ENCODE measurements at places on chromosomes 4 and X. TPM values are rescaled to one million over a fixed set of nuclear protein-coding genes. Genes with fewer than 3 reads are reported as not detected.

Gene FAT4
- polyA plus RNA-seq, result 0.46 TPM

Gene NEIL3
- polyA plus RNA-seq, result 1.1 TPM

Gene RASGEF1B
- polyA plus RNA-seq, result 11.6 TPM

Gene SLC4A4
- 2.2 TPM for polyA plus RNA-seq

Gene PSMD10
- 38.5 TPM for polyA plus RNA-seq

Gene MFAP3L
- 0.53 TPM for polyA plus RNA-seq

Gene S100G
- polyA plus RNA-seq, result not detected

Gene TLL1
- polyA plus RNA-seq, result 0.28 TPM

Gene PLXNB3
- polyA plus RNA-seq, result 5.2 TPM

Gene DUSP21
- polyA plus RNA-seq, result not detected

Gene RNF212
- polyA plus RNA-seq, result 1.7 TPM

Gene PDS5A
- 20.5 TPM for polyA plus RNA-seq

Gene CCDC110
- 2.1 TPM for polyA plus RNA-seq

Gene PTCHD1
- polyA plus RNA-seq, result 0.78 TPM

Gene XKRX
- 0.31 TPM for polyA plus RNA-seq

Gene EFNB1
- 10.1 TPM for polyA plus RNA-seq

Gene GRIA2
- polyA plus RNA-seq, result not detected

Data from stomach (tissue), 19 donors.